Stimulated activated CD4-positive, alpha-beta T cell treated with anti-CD3 and anti-CD28 coated beads, Interleukin-12 subunit alpha, Interleukin-12 subunit beta, amount 100 ng/mL, for 24 hours (primary cell): ENCODE measurements at places on chromosomes 3 and 15.

DNA sequence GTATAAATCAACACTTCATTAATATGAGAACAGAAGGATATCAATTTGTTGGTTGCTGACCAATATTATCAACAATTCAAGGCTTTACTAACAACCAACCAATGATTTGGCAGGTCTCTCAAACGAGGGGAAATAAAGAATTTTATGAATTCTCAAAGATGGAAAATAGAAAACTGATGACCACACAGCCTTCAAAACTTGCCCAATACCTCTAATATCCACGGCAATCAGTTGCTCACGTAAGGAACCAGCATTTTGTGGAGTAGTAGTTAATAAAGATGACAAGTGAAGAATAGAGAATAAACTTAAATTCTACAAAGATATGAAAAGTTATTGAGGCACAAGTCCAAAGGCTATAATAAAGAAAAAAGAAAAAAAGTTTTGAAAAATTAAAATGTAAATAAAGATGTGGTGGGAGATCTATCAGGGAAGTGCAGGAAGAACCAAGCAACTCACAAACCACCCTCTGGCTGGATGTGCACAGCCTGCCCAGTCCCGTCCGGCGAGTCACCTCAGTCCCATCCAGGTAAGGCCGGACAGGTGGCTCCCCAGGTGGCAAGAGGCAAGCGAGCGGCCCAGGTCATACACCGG, 808 bp downstream of the GK5 start:
- DNase-seq, result no peak

DNA sequence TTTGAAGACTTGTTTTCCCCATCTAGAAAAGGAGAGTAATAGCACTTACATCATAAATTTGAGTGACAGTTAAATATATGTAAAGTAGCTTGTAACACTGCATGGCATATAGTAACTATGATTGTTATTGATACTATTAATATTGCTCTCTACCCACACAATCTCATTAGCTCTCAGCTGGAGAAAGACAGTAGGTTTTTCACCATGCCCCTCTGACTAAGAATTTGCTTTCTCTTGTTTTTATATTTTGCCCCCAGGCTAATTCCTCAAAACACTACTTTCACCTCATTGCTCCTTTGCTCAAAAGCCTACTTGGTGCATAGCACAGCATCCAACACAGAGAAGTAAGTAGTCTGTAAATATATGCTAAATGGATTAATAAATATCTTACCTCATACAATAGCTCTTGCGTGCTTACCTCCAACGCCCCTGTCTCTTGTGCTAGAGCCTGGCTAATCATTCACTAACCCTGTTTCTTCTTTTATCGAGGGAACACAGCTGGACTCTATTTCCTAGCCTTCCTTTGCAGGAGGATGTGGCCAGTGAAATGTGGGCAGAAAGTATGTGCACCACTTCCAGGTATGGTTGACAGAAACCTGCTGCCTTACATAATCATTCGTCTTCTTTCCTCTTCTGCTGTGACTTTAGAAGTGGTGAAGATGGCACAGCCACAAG, 190.0 kb downstream of the PLCH1 start:
- DNase-seq, result no peak

GRCh38 chr3:8629151-8630021, 15.2 kb downstream of the SSUH2 start:
- DNase-seq, result peak; percentile 46

DNA sequence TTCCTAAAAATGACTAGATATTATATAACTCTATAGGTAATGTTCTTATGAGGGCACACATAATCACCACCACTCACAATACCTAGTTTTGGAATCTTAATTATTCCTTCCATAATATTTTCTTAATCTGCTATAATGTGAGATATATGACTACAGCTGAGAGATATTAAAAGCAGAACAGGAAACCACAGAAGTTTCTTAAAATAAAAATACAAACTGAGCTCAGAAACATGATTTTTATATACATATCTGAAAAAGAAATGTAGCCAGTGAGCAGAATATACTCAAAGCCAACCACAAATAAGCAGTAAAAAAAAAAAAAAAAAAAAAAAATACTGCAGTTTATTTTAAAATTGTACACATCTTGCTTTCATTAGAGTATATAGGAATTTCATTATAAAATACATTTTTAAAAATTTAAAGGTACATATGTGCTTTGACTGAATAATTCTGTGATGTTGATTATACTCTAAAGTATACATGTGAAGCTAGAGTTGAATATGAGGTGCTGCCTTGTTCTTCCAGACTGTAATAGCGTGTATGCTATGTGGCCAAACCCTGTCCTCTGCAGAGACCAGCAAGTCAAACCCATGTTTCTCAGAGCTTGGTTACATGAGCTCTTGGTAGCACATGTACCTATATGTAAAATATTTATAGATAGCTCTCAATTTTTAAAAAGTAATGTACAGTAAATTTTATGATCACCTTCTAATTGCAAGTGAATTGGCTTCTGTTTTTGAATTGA, 175.0 kb downstream of the UBE2E2 start:
- DNase-seq, result no peak

GRCh38 chr3:170240671-170241070, 18.4 kb downstream of the PRKCI start:
- no peak for DNase-seq

GRCh38 chr3:186365202-186365974, 3.4 kb upstream of the DGKG start:
- no peak for DNase-seq

- DNase-seq, result no peak
Observed at GRCh38 chr3:28287046-28287445, 45.6 kb downstream of the CMC1 start.

- no peak for DNase-seq
Observed at GRCh38 chr15:71469413-71469812, 340.9 kb upstream of the NR2E3 start.

- no peak for DNase-seq
Observed at GRCh38 chr3:36743826-36744225, 20.5 kb downstream of the DCLK3 start.

- no peak for DNase-seq
Observed at GRCh38 chr3:59412516-59412915, 362.7 kb upstream of the CFAP20DC start.

- DNase-seq, result no peak
Observed at GRCh38 chr15:70319466-70319865, 221.7 kb upstream of the TLE3 start.

DNA sequence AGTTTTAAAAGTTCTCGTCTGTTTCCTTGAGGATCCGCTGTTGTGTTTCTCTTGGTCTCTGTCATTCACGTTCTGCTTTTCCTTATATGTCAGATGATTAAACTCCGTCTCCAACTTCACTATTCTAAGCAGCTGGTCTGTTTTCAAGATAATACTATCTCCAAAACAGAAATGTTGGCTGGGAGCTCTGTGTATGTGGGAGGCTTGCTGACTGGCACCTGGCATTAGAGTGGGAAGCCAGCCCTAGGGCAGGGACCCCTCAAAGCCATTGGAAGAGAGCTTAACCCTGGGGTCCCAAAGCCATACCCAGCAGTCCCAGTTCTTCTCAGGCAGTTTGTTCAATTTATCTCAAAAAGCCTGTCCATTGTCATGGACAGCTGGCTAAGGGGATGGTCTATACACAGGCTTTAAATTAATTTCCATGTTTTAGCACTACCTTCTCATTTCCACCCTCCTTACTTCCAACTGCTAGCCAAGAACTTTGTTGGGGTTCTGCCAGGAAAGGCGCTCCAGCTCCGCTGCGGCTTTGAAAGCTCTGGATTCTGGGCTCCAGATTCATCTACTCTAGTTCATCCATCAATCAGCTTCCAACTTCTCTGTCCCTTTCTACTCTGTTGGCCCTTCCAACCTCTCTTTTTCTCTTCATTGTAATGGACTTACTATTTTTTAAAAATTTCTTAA, 9.2 kb downstream of the BTBD1 start:
- DNase-seq, result no peak

GRCh38 chr15:54374184-54374952, 396.1 kb downstream of the UNC13C start:
- DNase-seq, result no peak

DNA sequence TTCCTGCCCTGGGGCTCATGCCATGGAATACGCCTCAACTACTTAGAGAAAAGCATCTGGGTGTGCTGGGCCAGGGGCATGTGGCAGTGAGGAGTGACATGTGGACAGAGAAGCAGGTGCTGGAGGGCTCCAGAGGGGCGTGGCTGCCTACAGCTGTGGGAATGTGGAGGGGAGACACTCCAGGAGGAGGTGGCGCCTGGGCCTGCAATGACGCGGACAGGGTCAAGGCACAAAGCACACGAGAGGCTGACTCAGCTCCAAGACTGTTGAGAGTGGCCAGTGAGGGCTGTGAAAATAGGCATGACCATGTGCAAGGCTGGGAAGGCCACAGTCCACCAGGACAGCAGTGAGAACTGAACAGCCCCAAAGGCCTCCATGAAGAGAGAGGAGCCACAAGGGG, 48.5 kb downstream of the PTH1R start:
- no peak for DNase-seq

DNA sequence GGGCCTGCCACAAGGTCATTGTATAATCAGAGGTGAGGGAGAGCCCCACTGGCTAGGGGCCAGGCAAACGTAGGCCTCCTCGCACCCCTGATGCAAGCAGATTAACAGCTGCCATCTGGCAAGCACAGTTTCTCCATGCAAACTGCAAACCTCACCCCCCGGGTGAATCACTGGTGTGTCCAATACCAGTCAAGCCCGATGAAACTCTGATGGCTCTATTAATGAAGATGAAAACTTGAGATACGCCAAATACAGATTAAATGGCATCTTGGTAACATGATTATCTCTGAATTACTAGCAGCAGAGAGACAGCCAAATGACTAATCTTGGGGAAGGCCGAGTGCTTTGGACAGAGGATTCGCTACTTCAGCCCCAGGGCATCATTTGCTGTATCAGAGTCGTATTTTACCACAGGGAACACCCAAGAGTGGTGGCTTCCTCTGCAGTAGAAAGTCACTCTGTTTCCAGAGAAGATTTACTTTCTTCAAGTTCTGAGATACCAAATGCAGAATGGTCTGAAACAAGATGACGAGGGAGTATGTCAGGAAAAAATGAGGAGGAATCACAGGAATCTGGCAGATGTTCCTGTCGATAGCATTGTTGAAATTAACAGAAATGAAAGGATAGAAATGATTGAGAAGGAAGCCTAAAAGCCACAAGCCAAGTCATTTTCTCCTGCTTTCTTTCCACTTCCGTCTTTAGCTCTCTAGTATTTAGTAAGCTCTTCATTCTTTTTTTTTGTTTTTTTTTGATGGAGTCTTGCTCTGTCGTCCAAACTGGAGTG, 96.2 kb upstream of the NR2F2 start:
- no peak for DNase-seq

DNA sequence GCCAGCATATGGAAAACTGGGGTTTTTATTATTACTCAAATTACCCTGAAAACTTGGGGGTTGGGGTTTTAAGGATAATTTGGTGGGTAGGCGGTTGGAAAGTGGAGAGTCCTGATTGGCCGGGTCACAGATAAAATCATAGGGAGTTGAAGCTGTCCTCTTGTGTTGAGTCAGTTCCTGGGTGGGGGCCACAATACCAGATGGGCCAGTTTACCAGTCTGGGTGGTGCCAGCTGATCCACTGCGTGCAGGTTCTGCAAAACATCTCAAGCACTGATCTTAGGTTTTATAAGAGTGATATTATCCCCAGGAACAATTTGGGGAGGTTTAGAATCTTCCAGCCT, 4.9 kb upstream of the ZNF662 start:
- DNase-seq, result no peak

DNA sequence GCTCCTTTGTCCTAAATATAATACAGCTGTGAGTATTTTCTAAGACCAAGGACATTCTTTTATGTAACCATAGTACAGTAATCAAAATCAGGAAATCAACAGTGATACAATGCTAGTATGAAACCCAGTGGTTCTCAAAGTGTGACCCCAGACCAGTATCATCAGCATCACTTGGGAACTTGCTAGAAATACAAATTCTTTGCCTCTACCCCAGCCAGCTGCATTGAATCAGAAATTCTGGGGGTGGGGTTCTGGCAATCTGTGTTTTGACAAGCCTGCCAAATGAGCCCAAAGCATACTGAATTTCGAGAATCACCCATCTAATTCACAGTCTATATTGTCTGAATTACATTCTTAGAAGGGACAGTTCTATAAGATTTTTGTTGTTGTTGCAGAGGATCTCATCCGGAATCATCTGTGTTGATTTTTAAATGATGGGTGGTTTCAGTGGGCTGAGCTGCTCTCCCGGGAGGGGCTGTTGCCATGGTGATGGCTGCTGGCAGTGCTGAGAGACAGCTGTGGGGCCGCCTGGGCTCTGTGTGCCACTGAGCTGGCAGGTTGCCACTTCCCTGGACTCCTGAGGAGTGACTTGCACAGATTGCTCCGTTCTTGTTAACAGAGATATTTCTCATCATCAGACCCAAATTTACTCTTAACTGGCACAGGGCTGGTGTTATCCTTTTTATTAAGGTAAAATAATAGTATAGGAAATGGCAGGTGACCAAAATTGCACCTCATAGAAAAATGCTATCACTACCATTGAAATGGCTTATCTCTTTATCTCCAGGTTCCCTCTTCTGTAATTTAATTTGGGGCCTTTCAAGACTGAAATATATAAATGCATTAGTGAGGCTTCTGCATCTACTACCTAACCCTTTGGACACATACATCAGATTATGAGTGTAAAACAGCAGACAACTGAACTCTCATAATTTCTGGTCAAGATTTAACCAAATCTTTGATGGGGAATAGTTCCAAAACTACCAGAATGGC, 56.5 kb downstream of the NEK11 start:
- no peak for DNase-seq

GRCh38 chr3:11455956-11456355, 183.8 kb downstream of the ATG7 start:
- no peak for DNase-seq

GRCh38 chr15:53739651-53740050, 19.8 kb downstream of the WDR72 start:
- no peak for DNase-seq

- DNase-seq, result no peak
Observed at GRCh38 chr3:127487196-127487595, 103.3 kb downstream of the TPRA1 start.

DNA sequence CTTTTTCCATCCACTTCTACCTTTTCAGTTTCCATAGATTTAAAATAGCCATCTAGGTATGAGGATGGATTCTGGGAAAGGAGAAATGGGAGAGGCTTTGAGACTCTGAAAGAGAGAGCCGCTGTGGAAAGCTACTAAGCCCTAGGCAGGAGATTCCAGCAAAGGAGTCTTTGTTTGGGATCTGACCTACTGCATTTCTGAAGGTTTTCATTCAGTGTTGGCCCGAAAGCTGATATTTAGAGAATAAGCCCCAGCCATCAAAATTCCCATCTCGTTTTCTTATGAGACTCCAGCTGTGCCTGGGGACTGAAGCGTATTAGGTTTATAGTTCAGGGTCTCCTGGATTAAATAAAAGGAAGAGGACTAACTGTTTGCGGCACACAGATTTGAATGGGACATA, 19.5 kb downstream of the LIPH start:
- no peak for DNase-seq

- DNase-seq, result no peak
Observed at GRCh38 chr15:70387081-70387480, 289.4 kb upstream of the TLE3 start.

- no peak for DNase-seq
Observed at GRCh38 chr3:66565301-66565700, 64.5 kb upstream of the LRIG1 start.
